ENCODE measurements at places on chromosomes 6 and 20.

DNA sequence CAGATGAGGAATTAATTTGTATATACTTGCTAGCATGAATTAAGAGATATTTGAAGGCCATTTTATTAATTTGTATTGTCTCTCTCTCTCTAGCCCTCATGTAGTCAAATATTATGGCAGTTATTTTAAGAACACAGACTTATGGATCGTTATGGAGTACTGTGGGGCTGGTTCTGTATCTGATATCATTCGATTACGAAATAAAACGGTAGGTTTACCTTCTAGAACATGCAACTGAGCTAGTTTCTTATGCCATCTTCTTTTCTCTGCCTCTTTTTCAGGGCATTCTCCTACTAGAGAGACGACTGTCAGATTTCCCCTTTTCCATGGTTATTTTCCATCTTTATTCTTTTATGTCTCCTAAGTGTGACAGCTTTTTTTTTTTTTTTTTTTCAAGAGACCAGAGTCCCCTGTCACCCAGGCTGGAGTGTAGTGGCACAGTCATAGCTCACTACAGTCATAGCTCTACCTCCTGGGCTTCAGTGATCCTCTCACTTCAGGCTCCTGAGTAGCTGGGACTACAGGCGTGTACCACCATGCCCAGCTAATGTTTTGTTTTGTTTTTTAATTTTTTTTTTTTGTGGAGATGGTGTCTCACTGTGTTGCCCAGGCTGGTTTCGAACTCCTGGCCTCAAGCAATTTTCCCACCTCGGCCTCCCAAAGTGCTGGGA is 15.6 kb downstream of the STK4 start:
- DNase-seq = no peak

DNA sequence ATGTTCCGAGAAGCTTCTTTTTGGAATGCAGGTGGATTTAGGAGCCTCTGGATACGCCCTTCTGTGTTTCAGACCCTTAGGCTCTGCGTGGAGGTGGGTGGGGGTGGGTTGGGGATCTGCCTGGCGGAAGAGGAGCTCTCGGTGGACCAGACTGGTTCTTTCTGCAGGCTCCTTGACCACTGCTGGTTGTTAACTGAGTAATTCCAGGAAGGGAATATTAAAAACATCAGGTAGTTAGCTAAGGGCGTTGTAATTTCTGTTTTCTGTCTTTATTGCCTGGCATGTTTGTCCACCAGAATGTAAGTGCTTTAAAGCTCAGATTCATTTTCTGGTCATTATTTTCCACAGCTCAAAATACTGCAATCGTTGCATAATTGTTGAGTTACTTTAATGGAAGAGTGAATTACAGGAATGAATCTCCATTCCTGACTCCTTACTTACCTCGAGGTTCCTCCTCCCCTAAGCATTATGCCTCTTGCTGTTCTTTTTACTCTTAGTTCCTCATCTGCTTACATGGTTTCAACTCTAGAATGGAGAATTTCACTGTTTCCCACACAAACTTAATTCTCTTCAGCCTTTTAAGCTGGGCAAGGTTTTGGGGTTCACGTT is 5.9 kb downstream of the CDYL start:
- no peak for DNase-seq

GRCh38 chr20:44011251-44011940 is 96.7 kb downstream of the TOX2 start:
- no peak for DNase-seq

DNA sequence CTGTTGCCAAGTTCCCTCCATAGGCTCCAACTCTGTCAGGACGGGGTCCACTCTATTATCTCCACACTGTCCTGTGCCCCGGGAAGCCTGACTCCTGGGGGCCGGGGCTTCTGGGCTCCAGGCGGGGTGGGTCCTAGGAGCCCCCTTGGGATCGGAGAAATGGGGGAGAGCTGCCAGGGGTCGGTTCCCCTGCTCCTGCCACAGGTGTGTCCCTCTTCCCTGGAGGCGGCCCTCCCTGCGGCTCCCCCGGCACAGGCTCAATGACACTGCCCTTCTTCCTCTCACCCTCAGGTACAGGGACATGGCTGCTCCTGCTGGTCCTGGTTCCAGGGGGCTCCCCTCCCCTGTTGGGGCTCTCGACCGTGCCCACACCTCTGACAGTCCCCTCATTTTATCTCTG is 110.0 kb downstream of the DHX35 start:
- no peak for DNase-seq

- no peak for DNase-seq
These were observed 658 bp downstream of the HTR1B start for GRCh38 chr6:77462359-77463307.
